ENCODE measurements at places on chromosomes 1 and 21.

DNA sequence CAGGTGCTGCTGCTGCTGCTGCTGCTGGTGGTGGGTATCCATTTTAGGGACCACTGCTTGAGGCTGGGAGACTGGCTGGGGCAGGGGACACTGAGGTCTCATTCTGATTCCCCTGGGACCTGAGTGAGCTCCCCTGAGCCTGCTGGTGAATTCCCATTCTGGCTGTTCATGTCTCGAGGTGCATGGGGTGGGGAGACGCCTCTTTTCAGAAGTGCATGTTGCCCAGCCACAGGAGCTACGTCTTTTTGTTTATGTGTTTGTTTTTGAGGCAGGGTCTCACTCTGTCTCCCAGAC lies 133.4 kb downstream of the RHOU start:
- DNase-seq: no peak

GRCh38 chr1:224644553-224645154 lies 28.5 kb downstream of the CNIH3 start:
- DNase-seq: peak; percentile 64

- DNase-seq: no peak
Observed at GRCh38 chr1:117106478-117106877, 15.1 kb downstream of the TRIM45 start.

GRCh38 chr1:114719424-114719787 lies 2.8 kb upstream of the NRAS start:
- peak; percentile 66 for DNase-seq

- DNase-seq: no peak
Observed at GRCh38 chr1:210125143-210125542, 107.5 kb upstream of the SERTAD4 start.

Measured in cardiac fibroblast (primary cell).